ENCODE measurements at places on chromosomes 1 and 21. TPM values are rescaled to one million over a fixed set of nuclear protein-coding genes. Genes with fewer than 3 reads are reported as not detected.

TRNP1 gene
- 37.6 TPM for total RNA-seq

ATP5PB gene
- total RNA-seq: 24.7 TPM

MTMR11 gene
- 39.8 TPM for total RNA-seq

ALG14 gene
- total RNA-seq: not detected

GPR37L1 gene
- total RNA-seq: not detected

PSRC1 gene
- 1.3 TPM for total RNA-seq

HES5 gene
- not detected for total RNA-seq

DEGS1 gene
- 68.1 TPM for total RNA-seq

ZNF687 gene
- 67.9 TPM for total RNA-seq

FOXO6 gene
- total RNA-seq: 5.7 TPM

TMCO4 gene
- 5.7 TPM for total RNA-seq

ZNF648 gene
- not detected for total RNA-seq

PEX14 gene
- 10.6 TPM for total RNA-seq

KCND3 gene
- total RNA-seq: 13.3 TPM

BOLA1 gene
- total RNA-seq: 36.7 TPM

LCE2B gene
- not detected for total RNA-seq

PPP1R12B gene
- total RNA-seq: 404 TPM
